Endodermal cell (in vitro differentiated cells): ENCODE measurements at places on chromosomes 3 and 15. TPM values are rescaled to one million over a fixed set of nuclear protein-coding genes. Genes with fewer than 3 reads are reported as not detected.
A peak's percentile ranks its signal among the peaks of the same experiment; 100 is the strongest.

GRCh38 chr15:52115598-52116427 lies 3.2 kb upstream of the BCL2L10 start:
- no peak for DNase-seq
- H3K4me3 ChIP-seq: no peak overlapping the region
- peaks cover 26% of the 10 kb centered on the region for H3K27me3 ChIP-seq
- no peaks in the 10 kb centered on the region for H3K4me1 ChIP-seq
- no peaks in the 10 kb centered on the region for H3K36me3 ChIP-seq
- peak overlapping the region; percentile 47 for H3K27ac ChIP-seq

- no peak overlapping the region for H3K27ac ChIP-seq
- peaks cover 4% of the 10 kb centered on the region for H3K4me1 ChIP-seq
- H3K36me3 ChIP-seq: no peaks in the 10 kb centered on the region
- H3K4me3 ChIP-seq: no peak overlapping the region
- H3K27me3 ChIP-seq: peaks cover 26% of the 10 kb centered on the region
Measured at GRCh38 chr3:189340680-189341460, 169.1 kb downstream of the TPRG1 start.

The FEZF2 gene
- not detected in 2 replicates for total RNA-seq

DNA sequence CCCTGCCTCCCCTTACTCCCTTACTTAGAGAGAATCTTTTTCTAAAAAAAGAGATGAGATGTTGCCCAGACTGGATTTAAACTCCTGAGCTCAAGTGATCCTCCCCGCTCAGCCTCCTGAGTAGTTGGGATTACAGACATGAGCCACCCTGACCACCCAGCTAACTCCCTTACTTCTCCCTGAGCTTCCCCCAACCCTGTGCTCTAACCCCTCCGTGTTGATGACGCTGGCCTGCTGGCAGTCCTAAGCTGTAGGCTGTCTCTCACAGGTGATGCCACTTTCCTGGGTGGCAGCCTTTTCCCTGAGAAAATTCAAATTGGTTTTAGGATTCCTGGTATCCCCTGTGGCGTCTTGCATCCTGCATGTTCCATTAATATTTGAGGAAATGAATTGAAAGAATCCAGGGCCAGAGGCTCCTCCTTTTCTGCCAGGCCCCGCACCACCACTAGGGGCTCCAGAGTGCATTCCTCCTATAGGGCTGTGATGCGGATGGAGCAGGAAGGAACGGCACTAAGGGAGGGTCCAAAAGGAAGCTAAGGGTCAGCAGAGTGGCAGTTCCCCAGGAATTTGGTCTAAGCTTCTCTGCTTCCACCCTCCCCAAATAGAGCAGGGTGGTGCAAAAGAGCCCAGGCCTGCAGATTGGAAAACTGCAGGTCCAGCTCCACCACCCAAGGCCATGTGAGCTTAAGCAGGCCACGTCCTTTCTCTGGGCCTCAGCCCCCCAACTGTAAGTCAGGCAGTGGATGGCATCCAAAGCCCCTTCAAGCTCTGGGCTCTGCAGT lies 101.1 kb downstream of the DAPK2 start:
- DNase-seq: peak; percentile 93
- H3K4me3 ChIP-seq: no peak overlapping the region
- no peaks in the 10 kb centered on the region for H3K36me3 ChIP-seq
- no peaks in the 10 kb centered on the region for H3K4me1 ChIP-seq
- no peak overlapping the region for H3K27ac ChIP-seq

DNA sequence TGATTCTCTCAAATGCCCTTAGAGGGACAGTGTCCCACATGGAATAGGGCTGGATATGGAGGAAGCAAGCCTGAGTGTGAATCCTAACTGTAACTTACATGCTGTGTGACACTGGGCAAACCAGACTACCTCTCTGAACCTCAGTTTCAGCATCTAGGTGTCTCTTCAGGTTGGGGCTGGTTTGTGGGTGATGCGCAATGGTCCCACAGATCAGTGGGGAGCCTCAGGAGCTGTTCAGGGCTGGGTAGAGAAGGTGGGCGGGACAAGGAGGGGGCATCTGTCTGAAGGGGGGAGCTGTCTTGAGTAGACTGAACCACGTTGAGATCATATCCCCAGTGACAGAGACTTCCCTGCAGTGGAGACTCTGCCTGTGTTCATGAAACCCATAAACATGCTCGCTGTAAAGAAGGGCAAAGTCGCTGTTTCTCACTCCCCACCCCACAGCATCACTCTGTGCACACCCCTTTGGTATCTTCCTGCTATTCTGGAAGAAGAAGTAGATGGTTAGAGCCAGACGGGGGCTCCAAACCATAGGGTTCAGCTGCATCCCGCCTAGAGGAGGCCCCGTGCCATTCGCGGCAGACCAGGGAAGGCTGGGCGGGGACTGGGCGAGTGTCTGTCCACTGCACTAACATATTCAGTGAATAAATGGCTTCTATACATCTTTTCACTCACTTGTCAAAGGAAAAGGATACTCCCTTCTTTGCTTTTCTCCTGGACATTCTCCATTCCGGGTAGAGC lies 28.4 kb downstream of the SRPRB start:
- no peak overlapping the region for H3K27ac ChIP-seq
- H3K4me1 ChIP-seq: no peaks in the 10 kb centered on the region
- H3K36me3 ChIP-seq: no peaks in the 10 kb centered on the region
- DNase-seq: no peak

DNA sequence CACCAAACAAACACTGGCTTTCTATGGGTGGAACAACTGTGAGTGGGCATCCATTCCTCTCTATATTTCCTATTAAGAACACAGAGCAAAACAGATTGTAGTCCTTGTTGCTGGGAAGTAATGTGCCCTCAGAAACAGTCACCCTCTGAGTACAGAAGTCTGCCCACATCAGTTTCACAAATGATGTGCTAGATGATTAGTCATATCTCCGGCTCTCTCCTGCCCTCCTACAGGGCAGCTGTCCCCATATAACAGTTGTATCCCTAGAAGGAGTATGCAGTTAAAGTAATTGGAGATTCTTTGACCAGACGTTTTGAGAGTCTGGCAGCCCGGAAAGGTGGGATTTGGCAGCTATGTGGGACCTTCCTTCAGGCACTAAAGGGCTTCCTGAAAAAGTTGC lies 159.9 kb downstream of the APBA2 start:
- no peaks in the 10 kb centered on the region for H3K27me3 ChIP-seq
- no peak for DNase-seq
- no peaks in the 10 kb centered on the region for H3K36me3 ChIP-seq

- no peak overlapping the region for H3K27ac ChIP-seq
- no peaks in the 10 kb centered on the region for H3K27me3 ChIP-seq
- H3K4me3 ChIP-seq: no peak overlapping the region
- no peaks in the 10 kb centered on the region for H3K36me3 ChIP-seq
- DNase-seq: no peak
Measured at GRCh38 chr3:69913422-69913821, 86.1 kb upstream of the SAMMSON start.

The DAZL gene
- not detected in 3 replicates for total RNA-seq

The SCAANT1 gene
- not detected in 2 replicates for total RNA-seq
